Activated T-helper 2 cell treated with anti-CD3 and anti-CD28 coated beads, Interferon-gamma antibody, Interleukin-2, Interleukin-4, amounts not matched to agents 10 μg/mL and 5 μg/mL and 100 μg/mL, durations not matched to agents 14 hours and 24 hours and 36 hours (primary cell): ENCODE measurements at places on chromosomes 12 and 14. TPM values are rescaled to one million over a fixed set of nuclear protein-coding genes. Genes with fewer than 3 reads are reported as not detected.

Gene PROX2
- total RNA-seq: 0.05 and 0.34 TPM in 2 replicates

Gene CIROP
- total RNA-seq: not detected in 2 replicates

Gene C14orf180
- total RNA-seq: not detected in 2 replicates

Gene KRT79
- total RNA-seq: not detected in 2 replicates

Gene SELPLG
- total RNA-seq: 52.1 and 55.6 TPM in 2 replicates

Gene HIP1R
- 28.8 and 29.0 TPM in 2 replicates for total RNA-seq

Gene IFI27L1
- total RNA-seq: 27.7 and 31.2 TPM in 2 replicates

Gene RAD9B
- total RNA-seq: 0.28 and 0.41 TPM in 2 replicates

DNA sequence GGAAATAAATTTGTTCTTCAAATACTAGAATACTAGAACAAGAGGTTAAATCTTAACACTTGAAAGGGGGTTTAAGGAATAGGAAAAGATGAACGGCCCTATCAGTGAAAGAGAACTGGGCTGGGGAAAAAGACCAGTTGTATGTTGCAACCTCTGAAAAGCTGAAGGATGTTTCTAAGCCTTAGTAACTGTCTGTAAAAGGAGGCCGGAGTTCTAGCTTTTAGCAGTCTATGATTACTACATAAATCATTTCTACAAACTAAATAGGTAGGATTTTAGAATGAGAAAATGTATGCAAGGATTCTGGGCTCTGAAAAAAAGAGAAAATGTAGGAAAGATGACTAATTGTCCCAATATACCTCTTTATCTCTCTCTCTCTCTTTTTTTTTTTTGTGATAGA, 4.9 kb downstream of the CERS5 start:
- DNase-seq: no peak

DNA sequence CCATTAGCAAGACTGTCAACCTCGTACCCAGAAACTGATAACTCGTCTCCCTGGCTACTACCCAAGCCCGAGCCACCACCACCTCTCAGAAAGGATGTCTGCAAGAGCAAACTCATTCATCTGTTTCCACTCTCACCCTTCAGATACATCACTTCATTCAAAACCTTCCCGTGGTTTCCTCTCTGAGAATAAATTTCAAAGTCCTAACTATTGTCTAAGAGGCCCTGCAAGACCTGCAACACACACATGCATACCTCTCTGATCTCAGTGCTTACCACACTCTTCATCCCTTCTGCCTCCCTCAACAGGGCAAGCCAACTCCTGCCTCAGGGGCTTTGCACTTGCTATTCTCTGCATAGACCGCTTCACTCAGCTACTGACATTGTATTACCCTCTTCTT, 40.6 kb downstream of the PPP1R13B start:
- DNase-seq: no peak

- DNase-seq: no peak
Measured at GRCh38 chr12:130590685-130591084, 125.4 kb downstream of the RIMBP2 start.

- no peak for DNase-seq
Measured at GRCh38 chr14:32171469-32171868, 30.4 kb upstream of the RNU6-7 start.

- no peak for DNase-seq
Measured at GRCh38 chr14:99037777-99038430, 234.1 kb downstream of the BCL11B start.

- peak; percentile 31 for DNase-seq
Measured at GRCh38 chr12:112381406-112381882, 787 bp downstream of the HECTD4 start.

DNA sequence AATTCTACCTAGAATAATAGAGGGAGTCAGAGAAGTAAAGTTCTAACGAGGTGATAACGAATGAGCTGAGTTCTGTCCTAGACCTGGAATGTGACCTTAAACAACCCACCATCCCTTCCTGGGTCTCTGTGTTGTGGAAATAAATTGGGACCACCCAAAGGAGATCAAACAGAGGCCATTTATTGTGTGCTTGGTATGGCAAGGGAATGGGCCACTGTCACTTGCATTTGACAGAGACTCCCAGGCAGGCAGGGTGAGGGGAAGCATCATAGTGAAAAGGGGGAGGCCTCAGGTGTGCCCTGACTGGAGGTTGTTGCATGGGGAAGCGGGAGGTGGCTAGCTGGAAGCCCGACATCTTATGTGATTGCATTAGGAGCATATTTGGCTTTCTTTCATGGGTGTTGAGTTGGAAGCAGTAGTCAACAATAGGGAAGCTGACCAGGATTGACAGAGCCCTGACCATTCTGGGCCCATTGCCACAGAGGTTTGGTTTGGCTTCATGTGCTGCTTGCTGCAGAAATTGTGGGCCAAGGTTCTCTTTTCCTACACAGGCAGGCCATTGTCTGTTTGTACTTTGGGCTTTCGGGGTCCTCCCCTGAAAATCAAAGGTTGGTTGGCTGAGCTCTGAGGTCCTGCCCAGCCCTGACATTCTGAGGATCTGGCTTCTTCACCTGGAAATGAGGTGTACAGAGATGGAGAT, 17.6 kb upstream of the FAM181A start:
- DNase-seq: no peak

GRCh38 chr12:45634273-45634917, 95.1 kb upstream of the ARID2 start:
- no peak for DNase-seq

DNA sequence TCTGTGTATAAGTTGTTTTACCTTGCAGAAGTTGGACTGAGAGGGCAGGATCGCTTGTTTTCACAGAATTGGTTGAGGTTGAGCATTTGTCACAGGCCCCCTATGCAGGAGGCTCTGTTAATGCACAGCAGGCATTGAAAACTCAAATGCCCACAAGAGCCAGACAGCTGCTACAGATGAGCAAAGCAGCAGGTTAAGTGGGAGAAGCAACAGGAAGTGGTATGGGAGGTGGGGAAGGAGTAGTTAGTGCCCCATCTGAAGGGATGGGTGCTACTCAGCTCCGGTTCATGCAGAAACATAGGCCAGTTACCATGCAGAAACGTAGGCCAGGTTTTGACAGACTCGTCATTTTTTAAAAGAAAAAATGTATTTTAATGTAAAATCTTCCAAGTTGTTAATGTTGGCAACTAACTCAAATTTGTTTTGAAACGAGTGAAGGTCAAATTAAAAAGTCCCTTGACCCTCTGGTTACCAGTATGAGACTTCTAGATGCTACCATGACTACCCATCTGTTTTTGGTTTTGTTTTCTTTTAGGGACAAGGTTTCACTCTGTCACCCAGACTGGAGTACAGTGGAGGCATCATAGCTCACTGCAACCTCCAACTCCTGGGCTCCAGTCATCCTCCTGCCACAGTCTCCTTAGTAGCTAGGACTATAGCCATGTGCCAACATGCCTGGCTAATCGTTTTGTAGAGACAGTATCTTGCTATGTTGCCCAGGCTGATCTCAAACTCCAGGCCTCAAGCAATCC, 84.7 kb upstream of the FRMD6 start:
- DNase-seq: no peak

GRCh38 chr14:37985826-37986470, 221.8 kb upstream of the SSTR1 start:
- peak; percentile 9 for DNase-seq

- DNase-seq: no peak
Measured at GRCh38 chr14:72700338-72701236, 193.3 kb downstream of the DPF3 start.
